ENCODE measurements at places on chromosomes 1 and 21.
A peak's percentile ranks its signal among the peaks of the same experiment; 100 is the strongest.

DNA sequence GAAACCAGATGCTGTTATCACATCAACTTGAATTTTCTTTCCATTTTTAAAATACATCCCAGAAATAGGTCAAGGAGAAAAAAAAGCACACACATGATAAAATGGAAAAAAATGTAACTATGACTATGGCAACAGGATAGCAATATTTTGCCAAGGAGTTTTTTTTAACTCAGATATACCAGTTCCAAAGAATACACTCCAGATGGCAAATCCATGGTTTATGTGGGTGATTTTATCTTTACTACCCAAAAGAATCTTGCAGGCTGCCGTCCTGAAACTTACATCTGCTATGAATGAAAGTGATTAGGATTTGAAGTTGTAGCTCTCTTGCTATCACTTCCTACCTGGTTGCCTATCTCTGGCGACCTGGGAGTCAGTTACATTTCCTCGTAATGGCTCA is 91.0 kb upstream of the PLPPR4 start:
- DNase-seq, result no peak

DNA sequence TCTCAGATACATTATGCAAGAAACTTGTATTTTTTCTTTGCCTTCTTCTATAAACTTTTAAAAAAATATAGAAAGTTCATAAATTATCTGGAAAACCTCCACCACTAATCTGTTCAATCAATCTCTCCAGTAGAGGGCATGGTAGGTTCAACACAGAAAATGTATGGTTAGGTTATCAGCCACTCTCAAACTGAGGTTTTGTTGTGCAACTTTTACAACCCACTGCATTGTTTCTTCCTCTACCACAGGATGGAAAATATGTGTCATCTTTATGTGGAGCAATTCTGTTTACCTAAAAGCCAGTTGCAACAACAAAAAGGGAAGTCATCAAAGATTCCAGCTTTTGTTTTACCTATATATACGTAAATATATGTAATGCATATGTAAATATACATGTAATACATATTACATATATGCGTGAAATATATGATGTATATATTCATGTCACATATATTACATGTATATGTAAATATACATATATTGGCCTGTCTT is 3.0 kb upstream of the RGS2 start:
- peak; percentile 92 for DNase-seq

DNA sequence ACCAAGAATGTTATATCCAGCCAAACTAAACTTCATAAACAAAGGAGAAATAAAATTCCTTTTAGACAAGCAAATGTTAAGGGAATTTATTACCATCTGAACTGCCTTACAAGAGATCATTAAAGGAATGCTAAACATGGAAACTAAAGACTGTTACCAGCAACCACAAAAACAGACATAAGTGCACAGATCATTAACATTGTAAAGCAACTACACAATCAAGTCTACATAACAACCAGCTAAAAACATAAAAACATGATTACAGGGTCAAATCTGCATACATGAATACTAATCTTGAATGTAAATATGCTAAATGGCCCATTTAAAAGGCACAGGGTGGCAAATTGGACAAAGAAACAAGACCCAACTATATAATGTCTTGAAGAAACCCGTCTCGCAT is 211.0 kb upstream of the PBX1 start:
- DNase-seq, result no peak

DNA sequence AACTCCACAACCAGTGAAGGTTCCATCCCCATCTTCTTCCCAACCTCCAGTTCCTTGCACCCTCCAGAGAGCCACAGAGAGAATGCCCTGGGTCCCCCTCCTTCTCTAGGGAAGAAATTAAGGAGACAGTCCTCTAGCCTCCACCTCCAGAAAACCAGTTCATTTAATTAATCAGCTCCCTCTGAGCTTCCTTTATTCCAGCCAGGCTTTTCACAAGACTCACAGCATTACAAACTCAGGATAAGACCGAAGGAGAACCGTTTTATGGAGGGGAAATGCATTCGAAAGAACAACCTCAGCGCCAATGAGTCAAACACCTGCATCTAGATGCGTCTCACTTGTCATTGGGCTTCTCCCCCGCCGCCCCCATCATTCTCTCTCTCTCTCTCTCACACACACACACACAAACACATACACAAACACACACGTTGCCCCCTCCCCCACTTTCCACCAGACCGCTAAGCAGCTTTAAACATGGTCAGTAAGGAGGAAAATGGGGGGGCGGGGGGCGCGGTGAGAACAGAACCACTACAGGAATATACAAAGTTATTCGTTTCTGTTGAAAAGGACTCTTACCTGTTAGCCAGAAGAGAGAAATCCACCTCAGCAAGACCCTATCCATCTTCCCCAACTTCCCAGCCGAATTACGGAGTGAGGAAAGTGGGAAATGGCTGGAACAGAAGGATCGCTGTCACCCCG is 544 bp downstream of the ILDR2 start:
- no peak for DNase-seq

DNA sequence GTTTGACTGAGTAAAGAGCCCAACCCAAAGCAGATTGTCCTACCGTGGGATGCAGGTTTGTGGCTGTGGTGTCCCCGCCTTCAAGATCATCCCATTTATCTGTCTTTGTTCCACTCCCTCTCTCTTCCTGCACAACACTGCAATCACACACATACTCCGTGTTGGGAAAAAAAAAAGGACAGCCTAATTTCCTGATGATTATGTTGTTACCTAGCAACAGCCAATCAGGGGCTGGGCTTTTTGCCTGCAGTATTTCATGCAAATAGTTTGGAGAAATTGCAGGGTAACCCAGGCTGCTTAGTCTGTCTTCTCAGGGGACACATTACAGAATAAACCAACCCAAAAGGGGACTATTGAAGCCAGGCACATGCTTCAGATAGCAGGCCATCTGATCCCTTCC is 38.3 kb downstream of the PHC2 start:
- no peak for DNase-seq

- no peak for DNase-seq
These were observed 10.8 kb upstream of the MYOC start for GRCh38 chr1:171663036-171663853.

DNA sequence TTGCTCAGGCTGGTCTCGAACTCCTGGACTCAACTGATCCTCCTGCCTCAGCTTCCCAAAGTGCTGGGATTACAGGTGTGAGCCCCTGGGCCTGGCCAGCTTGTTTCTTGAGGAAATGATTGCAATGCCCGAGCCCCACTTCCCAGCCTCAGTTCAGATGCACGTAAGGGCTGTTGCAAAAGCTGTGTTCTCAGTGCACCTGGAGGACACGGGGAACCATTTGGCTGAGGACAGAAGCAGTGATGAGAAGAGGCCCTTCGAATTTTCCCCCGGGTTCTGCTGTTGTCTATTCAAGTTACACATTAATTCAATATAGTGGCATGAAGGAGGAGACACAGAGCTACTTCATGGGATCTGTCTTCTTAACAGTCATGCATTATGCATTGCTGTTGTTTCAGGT is 78.8 kb upstream of the WDR26 start:
- no peak for DNase-seq

DNA sequence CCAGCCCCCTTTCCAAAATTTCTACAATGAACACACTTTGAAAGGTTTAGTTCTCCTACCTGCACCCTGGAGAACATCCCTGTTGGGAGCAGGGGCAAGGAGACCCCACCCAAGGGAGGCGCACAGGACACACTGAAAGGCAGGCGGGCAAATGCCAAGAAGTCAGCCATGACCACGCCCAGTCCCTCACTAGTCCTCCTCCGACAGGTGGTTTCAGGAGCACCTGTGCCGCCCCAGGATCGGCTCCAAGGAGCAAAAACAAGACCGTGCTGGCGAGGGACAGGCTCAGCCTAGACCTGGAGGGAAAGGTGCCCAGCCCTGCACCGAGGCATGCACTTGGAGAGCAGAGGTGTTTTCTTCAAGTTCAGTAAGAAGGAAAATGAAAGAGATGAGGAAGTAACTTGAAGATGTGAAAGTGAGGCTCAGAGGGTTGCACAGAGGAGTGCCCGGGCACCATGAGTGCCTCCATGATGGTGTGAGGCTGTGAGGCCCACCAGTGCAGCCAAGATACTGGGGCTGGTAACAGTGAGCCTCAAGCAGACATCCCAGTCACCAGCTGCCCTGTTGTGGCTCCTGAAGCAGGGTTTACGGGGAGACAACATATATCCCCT is 19.6 kb upstream of the NADK start:
- no peak for DNase-seq

All from H4 (cell line).